ENCODE measurements at places on chromosomes 2 and 18.

DNA sequence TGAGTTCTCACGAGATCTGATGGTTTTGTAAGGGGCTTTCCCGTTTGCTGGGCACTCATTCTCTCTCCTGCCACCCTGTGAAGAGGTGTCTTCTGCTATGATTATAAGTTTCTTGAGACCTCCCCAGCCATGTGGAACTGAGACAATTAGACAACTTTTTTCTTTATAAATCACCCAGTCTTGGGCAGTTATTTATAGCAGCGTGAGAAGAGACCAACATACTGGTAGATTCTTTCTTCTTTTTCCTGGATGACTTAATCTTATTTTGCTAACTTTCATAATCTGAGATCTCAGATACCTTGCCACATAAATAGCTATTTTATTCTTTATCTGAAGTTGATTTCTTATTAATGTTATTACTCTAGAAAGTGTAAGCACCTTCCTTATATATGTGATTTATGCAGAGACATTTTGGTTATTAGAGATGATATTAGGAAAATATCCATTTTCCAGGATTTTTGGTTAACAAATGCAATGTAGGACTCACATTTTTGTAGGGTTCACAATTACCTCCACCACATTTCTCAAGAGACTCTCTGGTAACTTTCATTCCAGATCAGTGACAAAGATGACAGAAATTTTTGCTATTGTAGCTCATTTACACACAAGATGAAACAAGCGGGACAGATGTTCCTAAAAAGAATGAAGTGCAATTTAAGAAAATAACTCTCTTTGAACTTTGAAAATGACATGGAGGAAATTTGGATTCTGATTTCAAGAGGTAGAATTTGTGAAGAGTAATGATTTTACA, 97.9 kb upstream of the RND3 start:
- DNase-seq, result no peak

DNA sequence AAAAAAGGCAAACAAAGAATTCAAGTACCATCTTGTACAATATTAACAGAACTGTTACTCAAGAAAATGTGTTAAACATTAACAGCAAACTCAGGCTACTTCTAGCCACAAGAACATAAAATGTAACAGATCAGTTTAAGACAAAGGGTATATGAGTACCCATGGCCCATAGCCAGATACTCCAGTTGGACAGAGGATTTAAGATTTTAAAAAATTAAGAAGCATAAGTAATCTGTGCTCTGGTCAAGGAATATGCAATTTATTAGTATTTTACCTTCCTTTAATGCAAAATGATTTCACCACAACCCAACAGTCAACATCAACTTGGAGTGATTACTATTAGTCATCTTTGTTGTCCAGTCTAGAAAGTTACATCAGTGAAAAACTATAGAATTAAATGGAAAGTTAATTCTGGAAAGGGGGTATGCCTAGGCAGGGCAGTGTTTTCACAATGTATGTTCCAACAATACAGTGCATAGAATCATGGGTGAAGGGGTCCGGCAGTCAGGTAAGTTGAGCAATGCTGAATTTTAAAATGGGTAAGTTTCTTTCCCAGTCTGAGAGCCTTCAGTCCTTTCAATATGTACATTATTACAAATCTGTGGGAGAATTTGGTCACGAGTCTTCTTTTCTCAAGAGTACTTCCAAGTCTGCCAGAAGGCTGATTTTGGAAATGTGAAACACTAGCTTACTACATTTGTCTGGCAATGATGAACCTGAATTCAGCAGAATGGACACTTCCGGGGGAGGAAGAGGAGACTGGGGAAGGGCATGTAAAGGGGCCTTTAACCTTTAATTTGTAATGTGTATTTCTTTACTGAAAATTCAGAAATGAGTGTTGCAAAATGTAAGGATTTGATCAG, 34.5 kb downstream of the SFT2D3 start:
- no peak for DNase-seq

DNA sequence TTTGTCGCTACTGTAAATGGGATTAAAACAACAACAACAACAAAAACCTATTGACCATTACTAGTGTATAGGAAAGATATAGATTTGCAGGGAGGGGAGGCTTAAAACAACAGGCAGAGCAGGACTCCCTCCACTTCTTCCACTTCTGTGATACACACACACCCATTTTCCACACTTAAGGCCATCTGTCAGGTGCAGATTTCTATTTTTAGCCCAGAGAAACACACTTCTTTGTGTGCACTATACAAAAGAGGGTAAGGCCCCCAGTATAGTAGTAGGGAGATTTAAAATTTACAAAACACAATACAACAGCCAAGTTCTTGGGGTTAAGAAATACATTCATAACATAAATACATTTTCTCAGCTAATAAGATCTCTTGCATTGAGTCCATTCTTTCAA, 22.4 kb downstream of the PTPN2 start:
- no peak for DNase-seq

- DNase-seq, result no peak
Measured at GRCh38 chr2:181841079-181841478, 50.5 kb upstream of the ITPRID2 start.

DNA sequence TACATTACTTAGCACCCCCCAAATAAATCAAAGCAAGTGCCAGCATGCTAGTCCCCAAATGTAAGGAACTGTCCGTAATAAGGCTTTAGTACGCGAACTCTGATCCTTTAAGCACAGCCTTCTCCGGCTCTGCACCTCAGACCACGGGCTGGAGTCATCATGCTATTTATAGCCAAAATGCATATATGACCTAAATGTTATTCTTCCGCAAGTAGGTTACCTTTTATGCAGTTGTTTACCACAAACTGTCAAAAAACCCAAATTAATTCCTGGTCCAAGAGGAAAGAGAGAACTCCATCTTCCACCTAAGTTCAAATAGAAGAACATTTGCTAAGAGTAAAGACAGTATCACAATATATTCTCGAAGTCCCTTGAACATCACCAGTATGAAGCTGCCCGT, 42.7 kb downstream of the ZNF516 start:
- DNase-seq, result no peak

DNA sequence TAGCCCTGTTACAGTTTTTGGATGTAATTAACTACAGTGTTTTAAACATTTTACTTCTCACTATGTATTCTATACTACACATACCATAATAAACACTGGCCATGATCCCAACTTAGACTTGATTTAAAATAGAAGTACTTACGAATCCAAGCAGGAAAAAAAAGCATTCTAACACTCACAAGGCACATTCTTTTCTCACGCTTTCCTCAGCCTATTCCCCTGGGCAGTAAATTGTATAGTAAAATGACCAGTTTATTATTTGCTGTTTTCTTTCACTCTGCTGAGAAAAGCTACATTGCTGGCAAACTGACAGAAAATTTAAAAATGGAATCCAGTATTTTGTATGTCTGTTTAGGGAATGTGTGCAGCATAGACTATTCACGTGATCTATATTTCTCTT, 2.8 kb upstream of the TANC1 start:
- DNase-seq, result no peak

Data from T-helper 2 cell (primary cell).